ENCODE measurements at places on chromosomes 1 and 21.
A peak's percentile ranks its signal among the peaks of the same experiment; 100 is the strongest.

DNA sequence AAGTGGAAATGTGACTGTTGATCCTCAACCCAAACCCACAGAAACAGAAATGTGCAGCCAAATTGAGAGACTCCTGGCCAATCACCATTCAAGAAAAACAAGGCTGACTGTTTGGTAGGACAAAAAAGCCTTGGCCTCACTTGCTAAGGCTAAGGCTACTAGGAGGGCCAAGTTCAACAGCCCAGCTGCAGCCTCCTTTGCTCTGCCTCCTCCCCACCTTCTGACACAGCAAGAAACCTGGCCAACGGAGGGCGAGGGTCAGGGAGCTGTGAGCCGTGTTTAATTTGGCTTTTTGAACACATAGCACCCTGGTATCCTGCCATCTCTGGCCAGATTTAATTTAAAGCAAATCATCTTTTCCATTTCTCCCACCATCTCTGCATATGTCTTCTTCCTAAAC, 165.8 kb upstream of the RAB4A start:
- peak; percentile 72 for DNase-seq

- no peak for DNase-seq
These were observed 89.0 kb upstream of the ACTL8 start for GRCh38 chr1:17665950-17666720.

- DNase-seq = no peak
These were observed 57.3 kb upstream of the EFHD2 start for GRCh38 chr1:15352128-15352957.

- DNase-seq = no peak
These were observed 321.0 kb upstream of the LRRC7 start for GRCh38 chr1:69246710-69247109.

DNA sequence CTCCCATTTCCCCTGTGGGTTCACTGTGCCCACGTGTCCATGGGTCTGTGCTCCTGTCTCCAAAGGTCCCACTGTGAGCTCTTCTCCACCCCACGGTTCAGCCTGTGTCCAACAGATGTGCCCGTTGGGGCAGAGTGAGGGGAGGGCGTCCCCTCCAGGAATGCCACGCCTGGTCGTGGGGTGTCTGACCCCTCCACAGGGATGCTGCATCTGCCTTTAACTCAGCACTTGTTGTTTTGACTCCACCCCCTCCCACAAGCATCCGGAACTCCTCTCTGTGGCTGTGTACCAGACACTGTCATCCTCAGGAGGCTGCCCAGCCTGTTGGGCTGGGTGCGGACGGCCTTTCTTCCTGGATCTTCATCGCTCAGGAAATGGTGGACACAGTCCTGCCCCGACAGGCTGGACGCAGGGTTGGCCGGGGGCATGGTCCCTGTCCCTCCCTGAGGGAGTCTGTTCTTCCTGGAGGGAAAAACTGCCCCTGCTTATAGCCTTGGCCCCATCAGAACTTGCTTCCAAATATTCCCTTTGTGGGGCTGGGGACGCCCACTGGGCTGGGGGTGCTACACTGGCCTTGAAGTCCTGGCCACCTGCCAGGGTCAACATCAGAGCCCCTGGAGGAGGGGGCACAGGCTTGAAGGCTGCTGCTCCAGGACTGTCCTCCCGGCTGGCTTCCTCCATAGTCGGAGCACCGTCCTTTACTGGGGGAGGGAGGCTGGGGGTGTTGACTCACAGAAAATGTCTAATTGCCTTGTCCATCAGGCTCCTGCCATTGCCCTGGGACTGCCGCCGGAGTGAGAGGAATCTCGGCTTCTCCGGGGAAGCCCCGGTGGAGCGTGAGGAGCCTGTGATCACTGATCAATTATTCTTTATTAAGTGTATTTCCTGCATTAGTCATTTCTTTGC, 182.0 kb upstream of the C1orf174 start:
- DNase-seq = peak; percentile 66

GRCh38 chr1:91024481-91025119, 2.8 kb upstream of the ZNF644 start:
- DNase-seq = no peak

- no peak for DNase-seq
These were observed 63.7 kb downstream of the KCNN3 start for GRCh38 chr1:154806333-154806732.

- DNase-seq = no peak
These were observed 450.2 kb downstream of the KIF26B start for GRCh38 chr1:245604979-245605378.

Measured in coronary artery (tissue), 2 donors.